Endothelial cell (in vitro differentiated cells): ENCODE measurements at places on chromosomes 12 and 14.
A peak's percentile ranks its signal among the peaks of the same experiment; 100 is the strongest.

- no peak for DNase-seq
Observed at GRCh38 chr12:129566800-129567199, 337.0 kb downstream of the TMEM132D start.

GRCh38 chr12:65497660-65498059 lies 219.2 kb downstream of the MSRB3 start:
- no peak for DNase-seq

- DNase-seq = peak; percentile 55
Observed at GRCh38 chr12:110582276-110583136, 612 bp downstream of the PPTC7 start.

DNA sequence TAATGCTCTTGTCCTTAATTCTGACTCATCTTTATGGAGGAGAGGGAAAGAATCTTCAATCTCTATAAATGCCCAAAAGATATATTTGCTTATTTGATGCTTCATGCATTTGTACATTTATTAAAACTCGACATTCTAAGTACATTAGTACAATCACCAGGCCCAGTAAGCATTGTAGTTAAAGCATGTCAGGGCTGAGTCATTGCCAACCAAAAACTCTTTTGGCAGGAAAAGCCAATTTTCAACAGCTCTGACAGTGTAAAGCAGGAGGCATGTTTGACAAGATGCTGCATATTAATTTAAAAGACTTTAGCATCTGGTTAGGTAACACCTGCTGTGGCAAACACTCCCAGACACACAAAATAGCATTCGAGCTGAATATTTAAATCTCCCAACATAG lies 290.9 kb downstream of the PPFIA2 start:
- no peak for DNase-seq

DNA sequence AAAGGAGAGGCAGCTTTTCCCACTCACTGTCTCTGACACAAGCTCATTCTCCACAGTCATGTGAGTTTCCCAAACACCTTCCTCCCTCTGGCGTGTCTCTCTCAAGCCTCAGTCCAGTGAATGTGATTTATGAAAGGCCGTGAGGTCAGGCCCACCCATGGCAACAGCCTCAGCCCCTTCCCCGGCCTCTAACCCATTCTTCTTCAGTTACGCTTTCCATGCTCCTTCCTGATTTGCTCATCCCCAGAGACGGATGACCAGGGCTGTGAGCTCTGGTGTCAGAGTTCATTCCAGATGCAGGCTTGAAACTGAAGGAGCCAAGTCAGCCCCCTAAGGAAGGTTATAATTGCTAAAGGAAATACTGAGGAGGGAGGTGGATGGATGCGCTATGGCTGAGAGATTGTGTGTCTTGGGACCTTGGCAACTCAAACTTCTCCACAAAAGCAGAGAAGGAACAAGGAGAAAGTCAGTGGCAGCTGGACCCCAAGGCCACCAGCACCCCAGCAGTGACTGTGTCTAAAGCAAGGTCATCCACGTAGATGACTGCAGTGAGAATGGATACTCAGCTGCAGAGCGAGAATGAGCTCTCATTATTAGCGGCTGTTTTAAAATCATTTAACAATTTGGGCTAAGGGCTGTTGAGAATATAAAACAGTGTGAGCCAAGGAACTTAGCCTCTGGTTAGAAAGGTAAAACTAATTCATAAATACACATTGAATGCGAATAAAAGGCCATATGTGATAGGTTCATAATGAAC lies 84.1 kb downstream of the FBXL14 start:
- DNase-seq = no peak

GRCh38 chr12:56193025-56193578 lies 3.8 kb upstream of the SMARCC2 start:
- peak; percentile 77 for DNase-seq

GRCh38 chr14:96584907-96585671 lies 82.9 kb downstream of the PAPOLA start:
- DNase-seq = no peak

DNA sequence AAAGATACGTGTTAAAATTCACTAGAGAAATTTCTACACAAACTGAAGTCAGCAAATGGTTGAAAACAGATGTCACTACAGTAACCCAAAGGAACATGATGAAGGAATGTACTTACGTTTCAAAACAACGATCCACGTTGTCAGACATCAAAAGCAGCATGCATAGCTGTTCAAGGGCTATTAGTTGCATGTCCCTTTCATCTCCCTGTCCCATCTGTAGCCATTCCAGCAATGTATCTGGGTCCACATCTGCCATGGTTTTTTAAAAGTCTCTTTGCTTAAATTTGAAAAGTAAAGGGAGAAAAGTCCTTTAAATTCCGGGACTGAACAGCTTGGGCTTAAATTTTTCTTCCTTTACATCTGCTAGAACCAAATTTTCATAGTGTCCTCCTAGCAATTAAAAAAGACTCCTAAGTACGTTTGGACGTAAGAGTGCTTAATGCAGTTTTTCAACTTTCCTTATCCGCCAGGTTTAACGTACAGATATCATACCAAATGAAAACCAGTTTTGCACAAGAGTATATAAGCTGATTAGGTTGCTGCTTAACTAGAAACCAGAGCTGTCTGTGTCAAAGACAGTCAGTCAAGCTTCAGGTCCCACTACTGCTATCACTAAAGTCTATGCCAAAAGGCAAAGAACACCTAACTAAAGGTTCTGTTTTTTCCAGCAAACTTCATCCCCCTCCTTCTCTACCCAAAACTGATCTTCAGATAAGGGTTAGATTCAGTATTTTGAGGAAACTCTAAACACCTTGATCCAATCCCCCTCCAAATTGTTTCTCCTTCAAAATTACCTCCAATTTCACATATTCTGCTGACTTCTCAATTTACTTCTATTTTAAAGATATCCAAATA lies 1.7 kb downstream of the HECTD1 start:
- DNase-seq = no peak

DNA sequence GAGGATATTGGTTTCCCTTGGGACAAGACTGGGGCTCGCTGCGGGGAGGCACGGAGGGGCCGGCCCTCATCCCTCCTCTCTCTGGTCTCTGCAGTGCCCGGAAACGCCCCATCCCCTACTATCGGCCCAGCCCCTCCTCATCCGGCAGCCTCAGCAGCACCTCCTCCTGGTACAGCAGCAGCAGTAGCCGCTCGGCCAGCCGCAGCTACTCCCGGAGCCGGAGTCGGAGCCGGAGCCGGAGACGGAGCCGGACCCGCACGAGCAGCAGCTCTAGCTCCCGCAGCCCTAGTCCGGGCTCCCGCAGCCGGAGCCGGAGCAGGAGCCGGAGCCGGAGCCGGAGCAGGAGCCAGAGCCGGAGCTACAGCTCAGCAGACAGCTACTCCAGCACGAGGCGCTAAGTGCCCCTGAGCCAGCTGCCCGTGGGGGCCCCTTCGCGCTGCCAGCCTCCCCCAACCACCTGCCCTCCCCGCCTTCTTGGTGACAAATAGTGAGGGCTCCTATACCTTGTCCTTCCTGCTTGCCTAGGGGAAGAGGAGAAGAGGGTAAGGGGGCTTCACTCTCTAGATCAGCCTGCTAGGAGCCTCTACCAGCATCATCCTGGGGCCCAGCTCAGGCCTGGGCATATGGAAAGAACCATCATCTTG lies 22.2 kb upstream of the HSPB8 start:
- peak; percentile 17 for DNase-seq

GRCh38 chr14:96254687-96255086 lies 1.3 kb upstream of the BDKRB1 start:
- DNase-seq = no peak

- DNase-seq = no peak
Observed at GRCh38 chr12:68630050-68630449, 19.4 kb downstream of the RAP1B start.

DNA sequence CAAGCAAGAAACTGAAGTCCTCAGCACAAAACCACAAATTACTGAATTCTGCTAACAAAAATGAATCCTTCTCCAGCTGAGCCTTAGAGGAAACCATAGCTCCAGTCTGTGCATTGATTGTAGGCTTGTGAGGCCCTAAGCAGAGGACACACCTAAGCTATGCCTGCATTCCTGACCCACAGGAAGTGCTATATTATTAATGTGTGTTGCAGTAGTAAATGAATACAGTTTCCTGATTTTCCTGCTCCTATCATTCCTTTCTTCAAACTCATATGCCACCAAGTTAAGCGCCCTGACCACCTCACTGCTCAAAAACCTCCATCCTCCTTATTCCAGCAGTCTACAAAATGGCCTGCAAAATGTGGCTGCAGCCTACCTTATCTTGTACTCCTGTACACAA lies 151.9 kb upstream of the ABCD2 start:
- no peak for DNase-seq

GRCh38 chr12:55996715-55997534 lies at the start of gene SUOX:
TSS of gene SUOX (plus strand) at chr12:55997276. CDS start at chr12:56002222, 4,946 bp downstream.
- DNase-seq = peak; percentile 90

DNA sequence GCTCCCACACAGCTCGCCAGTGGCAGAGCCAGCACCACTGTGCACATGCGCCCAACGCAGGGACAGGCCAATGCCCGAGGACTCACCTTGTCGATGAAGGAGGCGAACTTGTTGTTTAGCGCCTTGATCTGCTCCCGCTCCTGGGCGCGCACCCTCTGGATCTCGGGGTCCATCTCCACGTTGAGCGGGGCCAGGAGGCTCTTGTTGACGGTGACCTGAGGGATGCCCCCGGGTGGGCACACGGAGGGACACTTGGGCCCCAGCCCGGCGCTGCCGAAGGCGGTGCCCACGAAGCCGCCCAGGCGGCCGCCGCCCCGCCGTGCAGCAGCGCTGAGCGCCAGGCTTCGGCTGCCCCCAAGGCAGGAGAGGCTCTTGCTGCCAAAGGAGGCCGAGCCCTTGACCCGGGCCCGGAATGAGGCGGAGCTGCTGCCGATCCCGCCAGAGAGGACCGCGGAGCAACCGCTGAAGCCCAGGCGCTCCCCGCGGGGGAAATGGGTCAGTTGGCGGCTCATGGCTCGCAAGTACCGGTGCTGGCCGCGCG lies at the start of gene KRT72:
KRT72 (minus strand) TSS at position 523 of the 541 bp plus-strand sequence; CDS start at position 512, 11 bp downstream.
- no peak for DNase-seq

- no peak for DNase-seq
Observed at GRCh38 chr14:35299708-35300107, 7.5 kb downstream of the PSMA6 start.

GRCh38 chr12:102061096-102061559 lies 663 bp downstream of the WASHC3 start:
- no peak for DNase-seq

DNA sequence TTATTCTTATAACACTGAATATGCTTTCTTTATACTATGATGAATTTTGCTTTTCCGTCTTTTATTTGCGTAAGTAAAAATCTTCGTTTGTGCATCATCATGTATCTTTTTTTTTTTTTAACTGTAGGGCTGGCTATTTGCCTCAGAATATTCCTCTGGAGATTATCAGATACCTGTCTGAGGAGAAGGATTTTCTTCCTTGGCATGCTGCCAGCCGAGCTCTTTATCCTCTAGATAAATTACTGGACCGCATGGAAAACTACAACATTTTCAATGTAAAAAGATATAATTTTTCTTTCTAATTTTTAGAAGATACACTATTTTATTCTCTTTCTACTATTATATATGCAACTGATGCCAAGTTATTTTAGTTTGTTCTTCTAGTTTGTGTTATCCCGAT lies 346.6 kb downstream of the TRHDE start:
- no peak for DNase-seq

DNA sequence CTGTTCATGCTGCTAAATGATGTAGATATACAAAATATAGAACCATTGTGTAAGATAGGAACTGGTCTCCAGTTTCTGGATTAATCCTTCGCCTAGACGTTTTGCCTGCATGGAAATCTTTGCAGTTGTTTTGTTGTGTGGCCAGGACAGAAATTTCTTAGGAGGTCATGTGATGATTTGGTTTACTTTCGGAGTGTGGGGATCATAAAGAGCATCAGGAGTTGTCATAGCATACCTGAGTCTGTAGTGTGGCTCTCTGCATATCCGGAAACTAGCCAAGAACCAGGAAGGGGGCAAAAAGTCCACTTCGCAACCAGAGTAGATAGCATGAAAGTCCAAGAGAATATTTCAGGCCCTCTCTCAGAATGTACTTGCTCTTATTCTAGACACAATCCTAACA lies 3.1 kb downstream of the SAMD4A start:
- DNase-seq = no peak

DNA sequence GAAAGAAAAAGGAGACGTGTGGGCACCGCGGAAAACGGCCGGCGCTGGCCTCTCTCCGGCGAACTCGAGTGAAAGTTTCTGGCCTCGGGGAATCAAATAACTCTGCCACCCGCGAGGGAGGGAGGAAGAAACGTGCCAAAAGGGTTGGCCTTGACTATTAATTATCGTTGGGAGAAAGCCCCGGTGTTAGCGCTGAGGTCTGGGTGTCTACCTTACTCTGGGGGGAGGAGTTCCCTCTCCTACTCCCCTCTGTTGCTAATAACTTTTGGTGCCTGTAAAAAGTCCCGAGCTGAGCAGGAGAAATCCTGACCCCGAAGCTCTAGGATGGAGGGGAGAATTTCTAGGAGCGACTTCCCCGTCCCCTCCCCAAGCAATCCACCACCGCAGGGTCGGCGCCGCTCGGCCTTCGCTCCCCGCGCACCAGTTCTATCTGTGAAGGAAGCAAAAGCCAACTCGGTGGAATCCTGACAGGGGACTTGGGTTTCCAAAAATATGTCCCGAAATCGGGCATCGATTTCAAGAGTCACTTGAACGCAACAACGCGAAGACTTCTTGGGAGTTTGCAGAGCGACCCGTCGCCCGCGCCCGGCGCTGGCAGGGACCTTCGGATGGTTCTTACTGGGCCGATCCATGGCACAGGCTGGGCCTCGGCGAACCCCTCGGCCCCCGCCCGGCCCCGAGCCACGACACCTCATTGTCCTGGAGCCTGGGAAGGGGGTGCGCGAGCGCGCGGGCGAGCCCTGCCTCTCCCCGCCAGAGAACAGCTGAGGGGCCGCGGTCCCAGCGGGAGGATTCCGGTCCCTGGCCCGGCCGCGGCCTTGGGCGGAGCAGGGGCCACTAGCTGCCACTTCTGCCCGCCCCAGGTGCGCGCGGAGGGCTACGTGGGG lies 1.7 kb downstream of the OTX2 start:
- peak; percentile 36 for DNase-seq

DNA sequence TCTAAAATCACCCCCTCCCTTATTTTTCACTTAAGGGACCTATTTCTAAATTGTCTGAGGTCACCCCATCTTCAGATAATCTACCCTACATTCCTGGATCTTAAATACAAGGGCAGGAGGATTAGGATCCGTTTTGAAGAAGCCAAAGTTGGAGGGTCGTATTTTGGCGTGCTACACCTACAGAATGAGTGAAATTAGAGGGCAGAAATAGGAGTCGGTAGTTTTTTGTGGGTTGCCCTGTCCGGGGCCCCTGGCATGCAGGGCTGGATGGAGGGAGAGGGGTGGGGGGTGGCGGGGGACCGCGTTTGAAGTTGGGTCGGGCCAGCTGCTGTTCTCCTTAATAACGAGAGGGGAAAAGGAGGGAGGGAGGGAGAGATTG lies 300 bp upstream of the CCND2 start:
- DNase-seq = no peak

- DNase-seq = no peak
Observed at GRCh38 chr12:12072064-12072760, 1.5 kb downstream of the BCL2L14 start.

GRCh38 chr14:91727121-91727520 lies 4.8 kb downstream of the CATSPERB start:
- no peak for DNase-seq

- peak; percentile 7 for DNase-seq
Observed at GRCh38 chr12:69935651-69936100, 110.6 kb downstream of the MYRFL start.
